Caco-2 (cell line): ENCODE measurements at places on chromosomes 2 and 18.

GRCh38 chr2:2775018-2775417 is 443.9 kb upstream of the MYT1L start:
- no peak for DNase-seq

GRCh38 chr18:52679354-52679753 is 339.4 kb downstream of the DCC start:
- no peak for DNase-seq

DNA sequence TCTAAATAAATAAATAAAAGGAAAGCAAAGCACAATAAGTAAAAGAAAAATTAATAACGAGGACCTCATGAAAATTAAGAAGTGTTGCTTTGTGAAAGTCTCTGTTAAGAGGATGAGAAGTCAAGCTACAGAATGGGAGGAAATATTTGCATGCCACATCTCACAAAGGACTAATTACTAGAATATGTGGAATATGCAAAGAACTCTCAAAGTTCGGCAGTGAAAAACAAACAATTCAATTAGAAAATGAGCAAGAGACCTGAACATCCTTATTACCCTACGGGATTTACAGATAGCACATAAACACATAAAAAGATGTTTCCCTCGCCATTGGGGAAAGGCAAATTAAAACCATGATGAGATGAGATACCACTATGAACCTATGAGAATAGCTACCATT is 23.3 kb downstream of the CYP26B1 start:
- DNase-seq = no peak

DNA sequence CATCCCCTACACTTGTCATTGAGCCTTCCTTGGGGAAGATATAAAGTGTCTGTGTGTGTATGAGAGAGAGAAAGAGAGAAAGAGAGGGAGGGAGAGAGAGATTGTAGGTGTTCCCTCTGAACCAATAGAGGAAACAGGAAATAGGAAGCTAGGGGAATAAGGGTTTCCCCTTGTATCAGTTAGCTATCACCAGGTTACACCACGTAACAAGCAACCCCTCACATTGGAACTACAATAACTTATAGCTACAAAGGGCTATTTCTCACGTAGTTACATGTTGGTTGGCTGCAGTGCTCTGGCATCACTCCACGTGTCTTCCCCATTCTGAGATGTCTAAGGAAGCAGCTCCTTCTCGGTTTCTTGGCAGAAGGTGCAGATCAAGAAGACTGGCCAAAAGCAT is 41.0 kb upstream of the ARL4C start:
- no peak for DNase-seq

DNA sequence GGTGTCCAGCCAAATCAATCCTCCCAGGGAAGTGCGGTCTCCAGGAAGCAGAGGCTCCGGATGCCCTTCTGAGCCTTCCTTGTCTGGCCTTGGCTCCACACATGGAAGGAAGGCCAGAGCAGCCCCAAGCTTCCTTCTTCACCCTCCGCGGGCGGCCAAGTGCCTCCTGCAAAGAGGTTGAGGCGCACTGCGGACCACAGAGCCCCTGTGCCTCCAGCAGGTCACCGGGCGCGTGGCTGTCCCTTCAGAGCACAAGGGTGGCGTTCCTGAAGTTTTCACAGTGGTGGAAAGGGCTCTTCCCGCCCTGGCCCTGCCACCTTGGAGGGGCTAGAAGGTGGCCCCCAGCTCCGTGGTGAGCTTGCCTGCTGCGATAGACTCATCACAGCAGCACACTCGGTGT is 175.9 kb upstream of the RAB12 start:
- DNase-seq = no peak

- DNase-seq = no peak
Measured at GRCh38 chr18:60469387-60470100, 97.0 kb upstream of the MC4R start.

DNA sequence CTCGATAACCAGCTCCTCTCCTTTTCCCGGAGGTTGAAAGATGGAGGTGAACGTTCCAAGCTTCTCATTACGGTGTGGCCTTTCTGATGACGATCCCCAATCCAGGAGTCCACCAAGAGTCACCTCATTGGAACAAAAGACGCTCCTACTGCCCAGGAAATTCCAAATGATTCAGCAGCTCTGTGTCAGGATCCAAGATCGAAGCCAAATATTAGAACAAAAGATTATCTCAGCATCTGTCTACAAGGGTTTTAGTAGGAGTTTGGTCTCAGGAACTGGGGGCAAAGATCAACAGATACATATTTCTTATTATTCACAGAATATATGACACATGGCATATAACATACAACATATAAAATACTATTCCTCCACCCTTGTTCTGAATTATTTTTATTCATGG is 161.1 kb upstream of the RAB12 start:
- no peak for DNase-seq
